Smooth muscle cell of bladder (primary cell): ENCODE measurements at places on chromosomes 11 and 22. TPM values are rescaled to one million over a fixed set of nuclear protein-coding genes. Genes with fewer than 3 reads are reported as not detected.

The GDPD4 gene
- total RNA-seq: not detected in 2 replicates

The TNNT3 gene
- 0.37 TPM in 1 of 2 replicates, not detected in the other for total RNA-seq

The OLFML1 gene
- total RNA-seq: 3.1 and 3.8 TPM in 2 replicates

The IGF2 gene
- 1.8 and 7.3 TPM in 2 replicates for total RNA-seq

The MIOX gene
- total RNA-seq: not detected in 2 replicates

The NLRP14 gene
- 0.09 and 0.14 TPM in 2 replicates for total RNA-seq

The A4GALT gene
- total RNA-seq: 13.7 and 20.6 TPM in 2 replicates

The DMC1 gene
- total RNA-seq: 2.7 and 3.1 TPM in 2 replicates

The CDHR5 gene
- not detected in 2 replicates for total RNA-seq

The FLRT1 gene
- 0.18 and 0.28 TPM in 2 replicates for total RNA-seq

The ARCN1 gene
- 140 and 183 TPM in 2 replicates for total RNA-seq

The ZC3H12C gene
- total RNA-seq: 15.1 and 16.7 TPM in 2 replicates

The OR5P2 gene
- total RNA-seq: not detected in 2 replicates

The C11orf52 gene
- total RNA-seq: 0.83 TPM in 1 of 2 replicates, not detected in the other

The MMP7 gene
- not detected in 2 replicates for total RNA-seq

The PHLDA2 gene
- 1.6 and 2.4 TPM in 2 replicates for total RNA-seq

The MN1 gene
- 0.85 and 2.4 TPM in 2 replicates for total RNA-seq

The CHID1 gene
- total RNA-seq: 40.4 and 56.2 TPM in 2 replicates

The NCF4 gene
- not detected in 2 replicates for total RNA-seq

The DTX4 gene
- 3.6 and 6.3 TPM in 2 replicates for total RNA-seq

The DNAJB13 gene
- total RNA-seq: not detected in 2 replicates

The GAS2L1 gene
- 4.0 and 6.3 TPM in 2 replicates for total RNA-seq
